ENCODE measurements at places on chromosomes 16 and 17. TPM values are rescaled to one million over a fixed set of nuclear protein-coding genes. Genes with fewer than 3 reads are reported as not detected.

GRCh38 chr16:12763517-12763916 lies 40.2 kb downstream of the CPPED1 start:
- no peak overlapping the region for H3K27ac ChIP-seq
- H3K36me3 ChIP-seq: peaks cover 11% of the 10 kb centered on the region
- peaks cover 17% of the 10 kb centered on the region for H3K4me1 ChIP-seq
- no peak overlapping the region for H3K4me3 ChIP-seq

DNA sequence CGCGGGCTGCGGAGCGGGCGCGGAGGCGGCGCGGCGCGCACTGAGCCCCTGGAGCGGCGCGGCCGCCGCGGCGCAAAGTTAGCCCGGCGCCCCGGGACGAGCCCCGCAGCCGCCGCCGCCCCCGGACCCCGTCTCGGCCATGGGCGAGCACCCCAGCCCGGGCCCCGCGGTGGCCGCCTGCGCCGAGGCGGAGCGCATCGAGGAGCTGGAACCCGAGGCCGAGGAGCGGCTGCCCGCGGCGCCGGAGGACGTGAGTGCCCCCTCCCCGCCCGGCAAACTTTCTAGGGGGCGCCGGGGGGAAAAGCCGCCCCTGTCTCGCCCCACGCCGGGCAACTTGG lies 388 bp downstream of the RHBDL3 start:
- peaks cover 53% of the 10 kb centered on the region for H3K4me1 ChIP-seq
- DNase-seq: no peak
- H3K36me3 ChIP-seq: peaks cover 9% of the 10 kb centered on the region
- H3K27ac ChIP-seq: no peak overlapping the region
- H3K27me3 ChIP-seq: peaks cover 16% of the 10 kb centered on the region

DNA sequence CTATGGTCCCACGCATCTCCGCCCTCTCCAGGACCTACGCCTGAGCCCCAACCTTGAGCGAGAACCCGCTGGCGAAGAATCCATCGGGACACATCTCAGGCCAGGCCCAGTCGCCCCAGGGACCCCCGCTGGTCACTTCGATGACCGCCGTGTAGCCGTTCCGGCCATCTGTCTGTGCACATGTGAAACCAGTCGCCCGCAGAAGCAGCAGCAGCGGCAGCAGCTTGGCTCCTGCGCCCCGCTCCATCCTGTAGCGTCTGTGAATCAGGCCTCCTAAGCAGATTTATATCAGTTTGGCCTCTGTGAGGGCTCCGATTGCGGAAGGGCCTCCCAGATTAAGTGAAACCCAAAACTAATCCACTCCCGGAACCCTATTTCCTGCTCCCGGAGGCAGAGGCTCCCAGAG lies at the start of gene VMO1:
VMO1 (minus strand) TSS at position 259 of the 406 bp plus-strand sequence; CDS start at position 247, 12 bp downstream.
- H3K27me3 ChIP-seq: peaks cover 7% of the 10 kb centered on the region
- peak within 1 kb of the TSS; percentile 43 for H3K27ac ChIP-seq
- no peaks in the 10 kb centered on the region for H3K36me3 ChIP-seq
- DNase-seq: peak; percentile 58
- peaks cover 12% of the 10 kb centered on the region for H3K4me1 ChIP-seq
- H3K4me3 ChIP-seq: no peak within 1 kb of the TSS

- H3K27me3 ChIP-seq: peaks cover 10% of the 10 kb centered on the region
- no peak for DNase-seq
- H3K27ac ChIP-seq: no peak overlapping the region
Observed at GRCh38 chr16:29845656-29846055, 17.4 kb downstream of the CDIPT start.

- peaks cover 1% of the 10 kb centered on the region for H3K27me3 ChIP-seq
- no peak for DNase-seq
- H3K27ac ChIP-seq: no peak overlapping the region
- no peak overlapping the region for H3K4me3 ChIP-seq
- H3K36me3 ChIP-seq: no peaks in the 10 kb centered on the region
Observed at GRCh38 chr16:11334831-11335404, 10.3 kb upstream of the RMI2 start.

GRCh38 chr17:18182110-18182977 lies 1.3 kb upstream of the ALKBH5 start:
- peak overlapping the region; percentile 91 for H3K4me3 ChIP-seq
- peaks cover 12% of the 10 kb centered on the region for H3K4me1 ChIP-seq
- H3K27me3 ChIP-seq: peaks cover 4% of the 10 kb centered on the region

- no peak overlapping the region for H3K27ac ChIP-seq
- no peaks in the 10 kb centered on the region for H3K4me1 ChIP-seq
- no peak overlapping the region for H3K4me3 ChIP-seq
Observed at GRCh38 chr17:31283841-31284240, 13.2 kb downstream of the OMG start.

GRCh38 chr17:67868176-67868575 lies 42.9 kb downstream of the BPTF start:
- H3K4me3 ChIP-seq: no peak overlapping the region
- peaks cover 1% of the 10 kb centered on the region for H3K4me1 ChIP-seq
- DNase-seq: no peak
- no peak overlapping the region for H3K27ac ChIP-seq
- no peaks in the 10 kb centered on the region for H3K27me3 ChIP-seq

- H3K36me3 ChIP-seq: no peaks in the 10 kb centered on the region
- no peak for DNase-seq
- H3K4me1 ChIP-seq: peaks cover 4% of the 10 kb centered on the region
Observed at GRCh38 chr17:28407130-28407973, 1.3 kb upstream of the SLC46A1 start.

DNA sequence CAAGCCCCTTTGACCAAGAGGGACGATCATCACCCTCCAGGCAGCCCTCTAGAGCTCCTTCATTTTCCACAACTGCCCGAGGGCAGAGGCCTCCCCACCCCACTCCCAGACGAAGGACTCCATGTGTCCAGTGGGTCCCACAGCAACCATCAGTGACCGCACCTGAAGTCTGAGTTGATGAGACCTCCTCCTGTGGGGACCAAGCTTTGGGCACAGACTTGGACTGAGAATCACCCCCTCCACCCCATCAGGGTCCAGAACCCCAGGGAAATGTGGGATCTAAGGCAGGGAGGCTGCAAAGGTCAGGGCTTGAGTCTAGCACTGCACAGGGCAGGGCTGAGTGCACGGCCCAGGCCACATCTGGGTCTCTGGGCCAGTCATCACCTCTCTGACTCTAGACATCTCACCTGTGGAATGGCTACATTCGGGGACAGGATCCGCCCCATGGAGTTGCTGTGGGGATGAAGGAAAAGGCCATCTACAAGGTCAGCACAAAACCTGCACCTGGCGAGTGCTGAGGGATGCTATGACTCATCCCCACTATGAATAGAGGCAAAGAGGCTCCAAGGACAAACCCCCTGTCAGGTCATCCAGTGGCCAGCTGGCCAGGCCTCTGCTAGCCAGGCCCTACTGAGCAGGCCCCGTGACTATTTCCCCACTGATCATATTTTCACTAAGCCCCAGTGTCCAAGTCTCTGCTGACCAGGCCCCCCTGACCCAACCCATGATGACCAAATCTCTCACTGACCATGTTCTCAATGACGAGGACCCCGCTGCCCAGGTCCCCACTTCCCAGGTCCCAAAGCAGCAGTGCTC lies 38.4 kb downstream of the TNFRSF13B start:
- no peak overlapping the region for H3K4me3 ChIP-seq

DNA sequence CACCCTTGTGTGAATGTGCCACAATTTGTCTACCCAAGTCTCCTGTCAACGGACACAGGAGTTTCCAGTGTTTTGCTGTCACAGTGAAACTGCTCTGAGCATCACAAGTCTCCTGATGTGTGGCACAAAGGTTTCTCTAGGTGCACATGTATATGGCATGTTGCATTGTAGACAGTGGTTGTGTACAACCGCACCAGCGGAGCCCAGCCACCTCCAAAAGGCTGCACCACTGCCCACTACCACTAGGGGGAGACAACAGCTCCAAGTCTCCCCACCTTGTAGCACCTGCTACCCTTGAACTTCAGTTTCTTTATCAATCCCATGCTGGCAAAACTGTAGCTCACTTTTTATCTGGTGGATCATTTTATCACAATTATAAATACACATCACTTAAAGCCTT lies 95.5 kb upstream of the ZNF469 start:
- DNase-seq: peak; percentile 43
- H3K4me1 ChIP-seq: peaks cover 14% of the 10 kb centered on the region
- no peak overlapping the region for H3K4me3 ChIP-seq

- no peak for DNase-seq
- H3K4me3 ChIP-seq: peak overlapping the region; percentile 57
- no peaks in the 10 kb centered on the region for H3K36me3 ChIP-seq
- H3K27ac ChIP-seq: peak overlapping the region; percentile 29
Observed at GRCh38 chr16:85569615-85570212, 43.4 kb upstream of the GSE1 start.

DNA sequence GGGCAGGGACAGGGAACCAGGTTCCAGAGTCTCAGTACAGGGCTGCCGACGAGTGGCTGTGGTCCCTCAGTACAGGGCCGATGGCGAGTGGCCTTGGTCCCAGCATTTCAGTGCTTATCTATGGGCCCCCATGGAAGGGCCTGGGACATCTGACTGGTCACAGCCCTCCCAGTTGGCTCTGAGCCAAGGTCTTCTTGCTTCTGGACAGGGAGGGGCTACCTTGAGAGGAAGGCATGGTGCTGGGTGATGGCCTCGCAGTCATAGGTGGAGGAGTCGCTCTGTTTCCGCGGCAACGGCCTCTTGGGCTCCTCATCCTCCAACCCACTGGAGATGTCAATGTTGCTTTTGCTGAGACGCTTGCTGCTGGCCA lies 32.5 kb downstream of the PIMREG start:
- H3K4me1 ChIP-seq: peaks cover 15% of the 10 kb centered on the region
- no peak overlapping the region for H3K4me3 ChIP-seq
- H3K27me3 ChIP-seq: peaks cover 8% of the 10 kb centered on the region
- DNase-seq: no peak

GRCh38 chr17:8021565-8022359 lies 17.1 kb upstream of the ALOX15B start:
- no peak overlapping the region for H3K27ac ChIP-seq
- peaks cover 14% of the 10 kb centered on the region for H3K27me3 ChIP-seq
- no peaks in the 10 kb centered on the region for H3K4me1 ChIP-seq
- DNase-seq: no peak

DNA sequence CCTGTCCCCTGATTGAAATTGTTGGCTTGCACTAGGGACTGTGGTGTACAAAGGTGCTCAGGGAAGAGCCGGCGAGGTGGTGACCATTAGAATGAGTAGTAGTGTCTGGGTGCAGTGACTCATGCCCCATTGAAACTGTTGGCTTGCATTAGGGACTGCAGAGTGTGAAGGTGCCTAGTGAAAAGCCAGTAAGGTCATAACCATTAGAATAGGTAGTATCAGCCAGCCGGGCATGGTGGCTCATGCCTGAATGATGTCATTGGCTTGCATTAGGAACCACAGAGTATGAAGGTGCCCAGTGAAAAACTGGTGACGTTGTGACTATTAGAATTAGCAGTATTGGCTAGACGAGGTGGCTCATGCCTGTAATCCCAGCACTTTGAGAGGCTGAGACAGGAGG lies 78.9 kb downstream of the ABCC6 start:
- no peak overlapping the region for H3K27ac ChIP-seq
- peaks cover 2% of the 10 kb centered on the region for H3K27me3 ChIP-seq
- no peaks in the 10 kb centered on the region for H3K4me1 ChIP-seq
- no peak for DNase-seq
- peaks cover 3% of the 10 kb centered on the region for H3K36me3 ChIP-seq

DNA sequence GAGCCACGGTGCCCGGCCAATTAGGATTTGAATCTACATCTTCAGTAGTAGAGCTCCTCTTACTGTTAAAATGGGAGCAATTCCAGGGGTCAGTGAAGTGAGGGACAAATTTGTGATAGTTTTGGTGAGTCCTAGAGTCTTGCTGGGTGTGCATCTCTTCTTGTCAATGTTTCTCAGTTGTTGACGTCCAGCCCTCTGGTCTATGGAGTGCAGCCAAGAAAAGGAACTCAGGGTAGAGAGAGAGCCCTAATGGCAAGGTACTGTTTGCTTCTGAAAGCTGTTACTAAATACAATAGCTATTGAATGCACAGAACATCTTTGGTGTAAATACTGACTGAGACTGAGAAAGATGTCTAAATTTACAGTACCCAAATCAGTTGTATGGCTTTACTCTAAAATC lies 282.5 kb upstream of the SALL1 start:
- no peak overlapping the region for H3K4me3 ChIP-seq
- H3K36me3 ChIP-seq: no peaks in the 10 kb centered on the region
- DNase-seq: no peak
- H3K27ac ChIP-seq: no peak overlapping the region
- peaks cover 11% of the 10 kb centered on the region for H3K4me1 ChIP-seq

DNA sequence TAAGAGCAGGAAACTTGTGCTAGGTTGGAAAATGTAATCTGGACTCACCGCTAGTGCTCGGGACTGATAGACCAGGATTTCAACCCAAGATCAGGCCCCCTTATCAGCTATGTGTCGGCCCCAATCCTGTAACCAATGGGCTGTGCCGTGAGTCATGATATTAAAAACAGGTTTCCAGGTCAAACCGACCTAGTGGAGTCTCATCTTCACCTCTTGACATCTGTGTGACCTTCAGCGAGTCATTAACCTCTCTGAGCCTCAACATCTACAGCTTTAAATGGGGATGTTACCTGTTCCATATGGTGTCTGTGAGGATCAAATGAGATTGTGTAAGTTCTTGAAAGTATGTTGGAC lies 512 bp downstream of the PMM2 start:
- H3K27me3 ChIP-seq: peaks cover 2% of the 10 kb centered on the region
- no peak overlapping the region for H3K27ac ChIP-seq
- peaks cover 11% of the 10 kb centered on the region for H3K4me1 ChIP-seq

DNA sequence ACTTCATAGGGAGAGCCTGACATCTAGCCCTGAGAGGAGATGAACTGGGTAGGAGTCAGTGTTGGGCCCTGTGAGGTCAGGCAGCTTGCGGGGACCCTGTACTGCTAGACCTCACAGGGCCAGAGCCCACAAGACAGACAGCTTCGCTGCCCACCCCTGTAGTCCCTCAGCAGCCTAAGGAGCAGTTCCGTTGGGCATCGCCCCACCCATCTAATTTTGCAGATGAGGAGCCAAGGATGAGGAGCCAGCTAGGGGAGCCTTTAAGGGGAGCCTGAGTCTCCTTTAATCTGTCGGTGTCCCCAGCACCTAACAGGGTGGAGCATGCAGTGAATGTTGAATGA lies 755 bp upstream of the TUFM start:
- H3K4me1 ChIP-seq: peaks cover 10% of the 10 kb centered on the region
- peak overlapping the region; percentile 87 for H3K27ac ChIP-seq
- no peak for DNase-seq
- peaks cover 3% of the 10 kb centered on the region for H3K27me3 ChIP-seq
- peaks cover 4% of the 10 kb centered on the region for H3K36me3 ChIP-seq
- H3K4me3 ChIP-seq: peak overlapping the region; percentile 89

DNA sequence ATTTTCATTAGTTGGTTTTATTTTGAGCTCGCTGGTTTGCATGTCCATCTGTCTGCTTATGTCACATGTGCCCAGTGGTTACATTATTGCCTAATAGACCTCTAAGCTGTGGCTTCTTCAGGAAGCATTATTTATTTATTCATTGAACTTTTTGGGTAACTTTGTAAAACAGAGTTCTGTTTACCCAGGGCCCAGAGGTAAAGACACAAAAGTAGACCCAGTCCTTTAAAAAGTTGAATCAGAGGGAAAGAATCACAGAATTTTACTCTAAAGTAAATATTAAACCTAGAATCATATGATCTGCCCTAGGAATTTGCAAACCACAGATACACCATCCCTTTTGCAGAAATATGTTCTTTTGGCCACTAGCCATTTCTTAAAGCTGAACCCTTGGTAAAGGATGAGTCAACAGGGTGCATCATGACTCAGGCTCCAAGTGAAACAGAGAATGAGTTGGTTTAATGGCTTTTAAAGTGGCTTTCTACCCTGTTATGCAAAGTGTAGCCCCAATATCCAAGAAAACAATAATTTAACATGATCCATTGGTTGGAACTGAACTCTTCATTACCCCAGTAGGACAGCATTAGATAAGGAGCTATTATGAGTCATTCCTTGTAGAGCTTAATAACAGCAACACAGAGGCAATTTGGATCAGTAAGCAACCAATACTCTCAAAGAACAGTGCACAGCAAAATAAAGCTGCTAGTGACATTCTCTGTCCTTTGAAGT lies 236.3 kb downstream of the KCNJ2 start:
- no peak overlapping the region for H3K27ac ChIP-seq
- no peaks in the 10 kb centered on the region for H3K27me3 ChIP-seq
- DNase-seq: no peak
- no peaks in the 10 kb centered on the region for H3K36me3 ChIP-seq
- H3K4me1 ChIP-seq: peaks cover 3% of the 10 kb centered on the region

The ZNF205 gene
- total RNA-seq: 31.6 TPM
